ENCODE measurements at places on chromosomes 7 and 10. TPM values are rescaled to one million over a fixed set of nuclear protein-coding genes. Genes with fewer than 3 reads are reported as not detected.

Gene COG5
- 78.9 TPM for total RNA-seq

Gene FBXO24
- total RNA-seq = 0.21 TPM

Gene DGKI
- total RNA-seq = 0.21 TPM

Gene HOXA6
- total RNA-seq = not detected

Gene TMEM26
- total RNA-seq = not detected

Gene TRIM56
- total RNA-seq = 10.4 TPM

Gene TUBAL3
- not detected for total RNA-seq

Gene BMPER
- total RNA-seq = 0.21 TPM

Gene DMBT1
- not detected for total RNA-seq

Gene HOXA11
- total RNA-seq = not detected

Gene OR2A12
- total RNA-seq = not detected

Gene C7orf33
- not detected for total RNA-seq

Gene IRF5
- 26.7 TPM for total RNA-seq

Gene VPS26A
- total RNA-seq = 22.0 TPM
